ENCODE measurements at places on chromosomes 11 and 22.
A peak's percentile ranks its signal among the peaks of the same experiment; 100 is the strongest.

GRCh38 chr22:44127356-44127755 lies 53.4 kb upstream of the PARVG start:
- DNase-seq, result no peak

DNA sequence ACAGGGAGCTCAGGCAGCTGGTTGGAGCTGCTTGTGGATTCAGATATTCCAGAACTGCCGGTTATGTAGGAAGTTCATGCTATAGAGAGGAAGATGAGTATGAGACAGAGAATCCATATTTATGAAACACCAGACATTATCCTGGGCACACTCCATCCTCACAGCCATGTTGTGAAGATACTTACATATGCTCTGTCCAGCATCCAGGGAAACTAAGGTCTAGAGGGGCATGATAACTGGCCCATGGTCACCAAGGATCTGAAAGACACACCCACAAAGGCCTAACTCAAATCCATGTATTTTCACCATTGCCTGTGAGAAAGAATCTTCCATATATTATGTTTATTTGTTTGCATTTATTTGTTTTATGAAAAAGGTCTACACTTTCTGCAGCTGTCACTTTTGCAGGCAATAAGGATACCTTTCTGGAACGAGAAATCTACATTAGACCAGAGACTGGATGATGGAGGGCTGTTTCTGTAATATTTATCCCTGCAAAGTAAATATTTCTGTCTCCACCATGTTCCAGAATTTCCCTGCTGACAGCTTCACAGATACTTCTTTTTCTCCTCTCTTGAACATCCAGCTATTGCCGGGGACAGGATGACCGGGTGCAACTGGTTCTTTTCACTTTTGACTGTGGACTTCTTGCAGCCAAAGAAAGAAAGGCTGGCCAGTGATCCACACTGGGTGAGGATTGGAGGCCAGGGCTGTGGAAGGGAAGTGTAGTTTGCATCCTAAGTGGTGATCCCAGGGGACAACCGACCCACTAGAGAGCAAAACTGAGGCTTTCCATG lies 145.9 kb upstream of the NAV2 start:
- DNase-seq, result no peak

GRCh38 chr11:62132191-62132590 lies 8.4 kb downstream of the INCENP start:
- DNase-seq, result no peak

DNA sequence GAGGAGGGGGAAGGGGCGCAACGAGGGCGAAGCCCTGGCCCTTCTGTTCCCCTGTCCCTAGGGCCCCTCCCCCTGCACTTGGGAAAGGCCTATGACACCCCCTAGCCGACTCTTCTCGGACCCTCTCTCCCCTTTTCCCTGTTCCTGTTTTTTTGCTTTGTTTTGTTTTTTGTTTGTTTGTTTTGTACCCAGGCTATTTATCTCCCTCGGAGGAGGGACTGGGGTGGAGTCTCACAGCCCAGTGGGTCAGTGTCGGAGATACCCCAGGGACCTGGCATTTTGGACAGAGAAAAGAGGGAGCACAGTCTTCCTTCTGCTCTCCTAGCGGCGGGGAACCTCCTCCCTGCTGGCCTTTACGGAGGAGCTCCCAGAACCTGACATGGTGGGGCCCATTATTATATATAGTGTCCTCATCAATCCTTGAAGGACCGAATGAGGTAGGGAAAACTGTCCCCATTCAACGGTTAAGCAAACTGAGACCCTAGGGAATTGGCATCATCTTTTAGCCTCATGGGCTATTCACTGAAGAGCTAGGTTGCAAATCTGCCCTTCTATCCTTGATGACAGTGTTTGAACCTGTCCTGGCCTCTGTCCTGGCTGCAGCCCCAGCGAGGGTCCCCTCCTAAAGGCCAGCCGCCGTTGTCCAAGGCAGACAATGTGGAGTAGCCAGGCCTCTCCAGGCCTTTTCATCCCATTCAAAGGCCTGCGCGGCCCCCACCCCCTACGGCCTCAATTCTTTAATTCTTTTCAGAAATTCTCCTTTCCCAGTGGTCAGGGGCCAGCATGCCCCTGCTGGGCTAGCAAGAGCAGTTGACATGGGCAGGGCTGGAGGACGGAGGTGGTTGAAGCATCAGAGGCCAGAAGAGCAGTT lies 911 bp downstream of the EMID1 start:
- DNase-seq, result no peak

DNA sequence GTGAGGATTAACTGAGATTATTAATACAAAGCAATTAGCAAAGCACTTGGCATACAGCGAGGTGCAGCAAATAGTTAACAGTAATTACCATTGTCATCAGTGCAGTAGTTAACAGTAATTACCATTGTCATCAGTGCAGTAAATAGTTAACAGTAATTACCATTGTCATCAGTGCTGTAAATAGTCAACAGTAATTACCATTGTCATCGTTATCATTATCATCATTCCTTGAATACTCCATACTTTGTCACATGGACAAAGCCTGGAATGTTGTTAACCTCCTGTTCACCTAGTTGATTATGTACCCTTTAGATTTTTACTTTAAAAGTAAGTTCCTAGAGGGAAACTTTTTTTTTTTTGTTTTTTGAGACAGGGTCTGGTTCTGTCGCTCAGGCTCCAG lies 19.5 kb upstream of the LYVE1 start:
- DNase-seq, result no peak

DNA sequence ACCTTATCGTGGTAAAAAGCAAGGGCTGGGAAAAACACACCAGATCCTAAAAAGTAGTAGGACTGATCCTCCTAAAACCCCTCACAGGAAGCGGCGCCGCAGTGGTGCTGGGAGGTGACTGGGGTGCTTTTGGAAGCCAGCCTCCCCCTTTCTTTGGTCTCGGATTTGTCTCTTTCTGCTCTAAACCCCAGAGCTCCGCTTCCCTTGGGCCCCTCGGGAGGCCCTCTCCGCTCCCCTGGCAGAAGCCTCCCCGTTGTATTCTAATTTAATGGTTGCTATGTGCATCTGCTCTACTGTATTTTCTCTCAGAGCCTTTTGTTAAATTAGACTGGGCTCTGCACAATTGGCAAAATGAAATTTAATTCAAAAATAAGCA lies 587.7 kb downstream of the OPCML start:
- DNase-seq, result no peak

- no peak for DNase-seq
These were observed 636 bp upstream of the PHOX2A start for GRCh38 chr11:72244361-72245262.

DNA sequence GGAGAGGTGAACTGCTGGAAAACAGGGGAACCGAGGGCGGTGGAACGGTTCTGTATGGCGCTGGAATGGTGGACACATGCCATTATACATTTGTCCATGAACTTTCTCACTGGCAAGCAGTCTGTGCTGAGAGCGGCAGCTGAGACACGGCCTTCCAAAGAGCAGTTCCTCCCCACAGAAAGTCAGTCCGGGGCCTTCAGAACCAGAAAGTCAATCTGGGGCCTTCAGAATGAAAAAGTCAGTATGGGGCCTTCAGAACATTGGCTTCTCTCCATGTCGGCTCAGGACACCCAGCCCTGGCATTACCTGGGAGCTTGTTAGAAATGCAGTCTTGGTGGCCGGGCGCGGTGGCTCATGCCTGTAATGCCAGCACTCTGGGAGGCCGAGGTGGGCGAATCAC lies 8.8 kb downstream of the TXN2 start:
- DNase-seq, result no peak

DNA sequence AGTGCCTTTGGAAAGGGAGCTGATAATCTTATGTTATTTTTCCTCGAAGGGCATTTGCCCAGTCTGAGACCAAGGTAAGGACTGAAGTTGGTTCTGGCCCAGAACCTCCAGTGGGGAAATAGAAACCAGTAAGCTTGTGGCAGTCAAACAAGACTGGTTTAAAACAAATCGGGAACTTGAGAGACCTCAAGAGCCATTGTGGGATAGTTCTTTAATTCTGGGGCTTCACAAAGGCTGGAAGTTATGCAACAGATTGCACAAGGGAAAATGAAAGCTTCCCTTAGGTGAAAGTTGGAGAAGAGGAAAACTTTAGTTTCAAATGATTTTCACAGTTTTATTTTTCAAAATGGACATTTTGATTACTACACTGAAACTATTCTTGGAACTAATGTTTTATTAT lies 33.5 kb upstream of the RAB38 start:
- DNase-seq, result no peak

DNA sequence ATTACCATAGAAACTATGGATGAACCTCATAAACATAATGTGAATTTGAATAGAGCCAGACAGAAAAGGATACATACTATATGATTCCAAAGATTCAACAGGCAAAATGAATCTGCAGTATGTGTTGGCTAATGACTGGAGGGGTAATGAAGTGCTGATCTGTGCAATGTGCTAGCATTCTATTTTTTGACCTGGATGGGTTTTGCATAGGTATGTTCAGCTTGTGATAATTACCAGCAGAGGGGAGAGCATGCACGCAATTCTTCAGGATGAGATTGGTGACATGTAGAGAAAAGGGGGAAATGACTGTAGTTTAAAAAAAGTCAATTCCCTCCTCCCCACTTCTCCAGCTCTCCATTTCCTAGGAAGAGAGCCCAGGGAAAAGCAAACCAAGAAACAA lies 618 bp upstream of the CCDC81 start:
- DNase-seq, result no peak

DNA sequence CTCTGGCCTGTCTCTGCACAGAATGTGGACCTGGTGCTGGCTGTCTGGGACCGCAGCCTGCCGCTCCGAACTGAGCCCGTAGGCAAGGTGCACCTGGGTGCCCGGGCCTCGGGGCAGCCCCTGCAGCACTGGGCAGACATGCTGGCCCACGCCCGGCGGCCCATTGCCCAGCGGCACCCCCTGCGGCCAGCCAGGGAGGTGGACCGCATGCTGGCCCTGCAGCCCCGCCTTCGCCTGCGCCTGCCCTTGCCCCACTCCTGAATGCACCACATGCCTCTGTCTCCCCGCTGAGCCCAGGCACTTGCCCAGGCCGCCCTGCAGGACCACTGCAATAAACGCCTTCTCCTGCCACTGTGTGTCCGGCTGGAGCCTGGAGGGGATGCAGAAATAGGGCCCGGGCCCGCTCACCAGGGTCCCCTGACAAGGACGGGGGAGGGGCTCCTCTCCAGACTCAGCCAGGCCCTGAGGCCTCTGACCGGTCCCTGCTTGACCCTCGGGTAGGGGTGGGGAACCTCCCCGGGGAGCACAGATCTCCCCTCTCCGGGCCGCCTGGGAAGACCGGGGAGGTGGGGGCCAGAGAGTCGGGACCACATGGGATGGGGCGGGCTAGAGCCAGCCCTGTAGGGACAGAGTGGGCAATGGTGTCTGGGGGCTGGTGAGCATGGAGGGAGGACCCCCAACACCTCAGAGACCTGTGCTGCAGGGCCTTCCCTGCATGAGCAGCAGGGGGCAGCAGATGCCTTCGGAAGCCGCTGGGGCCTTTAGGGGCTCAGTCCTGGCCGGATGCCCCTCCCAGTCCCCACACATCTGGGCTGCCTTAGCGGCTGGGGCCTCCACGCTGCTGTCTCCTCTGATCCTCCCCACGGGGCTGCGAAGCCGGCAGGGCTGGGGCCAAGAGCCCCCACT lies 1.4 kb upstream of the TNNI2 start:
- DNase-seq, result peak; percentile 71

DNA sequence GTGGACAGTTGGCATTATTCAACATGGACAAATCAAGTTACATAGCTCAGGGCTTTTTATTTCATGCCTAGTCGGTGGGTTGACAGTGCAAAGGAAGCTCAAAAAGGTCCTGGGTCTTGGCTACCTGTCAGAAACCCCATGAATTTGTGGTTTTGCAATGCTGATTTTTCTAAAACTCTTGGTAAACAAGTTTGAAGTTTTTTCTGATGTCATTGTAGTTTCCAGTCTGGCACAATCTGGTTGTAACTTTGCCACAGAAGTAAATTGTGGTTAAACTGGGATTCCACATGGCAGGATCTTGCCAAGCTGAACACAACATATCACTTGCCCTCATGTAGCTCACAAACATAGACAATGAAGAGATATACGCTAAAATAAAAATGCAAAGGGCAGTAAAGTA lies 100.8 kb downstream of the EHF start:
- no peak for DNase-seq

- no peak for DNase-seq
These were observed 3.8 kb downstream of the CSNK1E start for GRCh38 chr22:38313384-38313955.

DNA sequence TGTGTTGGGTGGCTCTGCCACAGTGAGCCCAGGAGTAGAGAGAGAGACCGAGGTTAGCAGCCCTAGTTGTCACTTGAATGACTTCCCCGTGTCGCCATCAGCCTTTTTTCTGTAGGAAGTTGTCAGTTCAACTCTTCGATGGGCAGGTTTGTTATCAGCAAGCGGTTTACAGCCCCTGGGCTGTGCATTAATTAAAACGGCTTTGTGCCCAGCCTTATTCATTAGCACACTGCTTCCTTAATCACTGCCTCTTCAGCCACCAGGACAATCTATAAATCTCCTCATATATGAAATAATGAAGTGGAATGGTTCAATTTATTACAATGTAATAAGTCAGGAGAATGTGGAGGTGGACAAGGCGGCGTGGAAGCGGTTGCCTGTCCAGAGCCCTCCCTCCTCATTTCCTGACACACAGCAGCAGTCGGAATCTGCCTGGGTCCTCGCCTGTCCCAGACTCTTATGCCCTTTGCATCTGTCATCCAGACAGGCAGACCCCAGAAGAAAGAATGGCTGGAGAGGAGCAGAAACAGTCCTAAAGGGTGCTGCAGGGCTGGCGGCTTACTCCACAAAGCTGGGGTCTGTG lies 122.4 kb upstream of the OPCML start:
- no peak for DNase-seq

DNA sequence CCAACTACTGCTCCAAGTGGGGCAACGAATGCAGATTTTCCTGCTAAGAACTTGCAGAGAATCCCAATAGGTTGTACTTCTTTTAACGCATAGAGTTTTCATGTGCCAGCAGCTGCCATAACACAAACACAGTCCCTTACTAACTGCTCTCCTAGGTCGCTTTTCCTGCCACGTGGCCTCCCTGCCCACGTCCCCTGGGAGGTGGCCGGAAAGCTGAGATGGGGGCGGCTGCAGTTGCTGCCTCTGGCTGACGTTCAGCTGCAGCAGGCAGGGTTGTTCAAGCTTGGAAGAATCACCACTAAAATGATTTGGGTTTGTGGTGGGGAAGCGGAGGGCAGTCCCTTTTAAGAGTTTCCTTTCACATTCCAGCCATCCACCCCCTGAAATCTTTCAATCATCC lies 39.3 kb downstream of the ZNF202 start:
- DNase-seq, result no peak

DNA sequence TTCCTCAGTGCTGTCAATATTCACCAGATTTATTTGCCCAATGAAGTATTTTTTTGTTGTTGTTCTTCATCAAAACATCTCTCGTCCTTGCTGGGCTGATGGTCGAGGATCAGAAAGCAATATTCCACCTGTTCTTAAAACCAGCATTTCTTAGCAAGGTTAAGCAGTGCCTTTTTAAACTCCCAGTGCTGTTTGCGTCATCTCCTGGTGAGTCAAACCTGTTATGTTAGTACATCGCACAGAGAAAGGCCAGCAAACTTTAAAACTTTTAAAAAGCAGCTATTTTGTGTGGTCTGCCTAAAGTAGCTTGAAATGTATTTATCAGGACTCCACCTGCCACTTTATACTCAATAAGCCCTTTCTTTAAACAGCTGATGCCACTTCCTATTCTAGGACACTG lies 802.0 kb downstream of the KCNA4 start:
- DNase-seq, result no peak

- DNase-seq, result no peak
These were observed 1.9 kb downstream of the OR52H1 start for GRCh38 chr11:5546457-5546856.

Measured in stimulated activated CD8-positive, alpha-beta memory T cell treated with anti-CD3 and anti-CD28 coated beads, Interleukin-7, amount 100 ng/mL, for 48 hours (primary cell).